ENCODE measurements at places on chromosomes 1 and 21.

DNA sequence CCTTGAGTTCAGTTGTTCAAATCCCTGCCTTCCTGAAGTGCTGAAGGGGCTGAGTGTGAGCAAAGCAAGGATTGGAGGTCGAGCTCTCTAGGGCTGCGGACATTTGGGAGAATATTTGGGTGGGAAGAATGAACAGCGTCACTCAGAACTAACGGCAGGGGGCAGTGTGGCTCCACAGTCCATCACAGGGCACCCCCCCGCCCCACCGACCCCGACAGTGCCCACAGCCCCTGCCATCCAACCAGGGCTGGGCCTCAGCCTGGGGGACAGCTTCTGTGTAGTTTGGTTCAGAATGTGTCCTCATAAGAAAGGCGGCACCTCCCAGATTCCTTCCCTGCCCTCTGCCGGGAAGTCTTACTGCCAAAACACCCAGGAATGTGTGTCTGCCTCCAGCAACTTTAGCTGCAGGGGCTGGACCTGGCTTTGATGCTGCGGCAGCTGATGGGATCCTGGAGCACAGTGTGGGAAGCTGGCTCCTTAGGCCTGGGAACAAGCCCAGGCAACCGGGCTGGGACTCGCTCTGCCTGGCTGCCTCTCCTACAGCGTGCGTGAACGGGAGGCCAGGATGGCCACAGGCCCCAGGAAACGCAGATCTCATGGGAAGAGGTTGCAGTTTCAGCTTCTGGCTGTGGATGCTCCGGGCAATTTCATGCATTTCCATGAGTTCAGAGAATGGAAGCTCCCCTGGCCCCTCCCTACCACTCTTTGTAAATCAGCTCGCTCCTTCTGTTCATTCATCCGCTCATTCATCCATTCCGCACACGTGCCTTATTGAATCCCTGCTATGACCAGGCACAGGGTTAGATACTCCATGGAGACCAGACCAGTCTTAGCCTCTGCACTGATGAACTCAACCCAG lies 104.9 kb upstream of the TMPRSS2 start:
- DNase-seq: peak; percentile 75

DNA sequence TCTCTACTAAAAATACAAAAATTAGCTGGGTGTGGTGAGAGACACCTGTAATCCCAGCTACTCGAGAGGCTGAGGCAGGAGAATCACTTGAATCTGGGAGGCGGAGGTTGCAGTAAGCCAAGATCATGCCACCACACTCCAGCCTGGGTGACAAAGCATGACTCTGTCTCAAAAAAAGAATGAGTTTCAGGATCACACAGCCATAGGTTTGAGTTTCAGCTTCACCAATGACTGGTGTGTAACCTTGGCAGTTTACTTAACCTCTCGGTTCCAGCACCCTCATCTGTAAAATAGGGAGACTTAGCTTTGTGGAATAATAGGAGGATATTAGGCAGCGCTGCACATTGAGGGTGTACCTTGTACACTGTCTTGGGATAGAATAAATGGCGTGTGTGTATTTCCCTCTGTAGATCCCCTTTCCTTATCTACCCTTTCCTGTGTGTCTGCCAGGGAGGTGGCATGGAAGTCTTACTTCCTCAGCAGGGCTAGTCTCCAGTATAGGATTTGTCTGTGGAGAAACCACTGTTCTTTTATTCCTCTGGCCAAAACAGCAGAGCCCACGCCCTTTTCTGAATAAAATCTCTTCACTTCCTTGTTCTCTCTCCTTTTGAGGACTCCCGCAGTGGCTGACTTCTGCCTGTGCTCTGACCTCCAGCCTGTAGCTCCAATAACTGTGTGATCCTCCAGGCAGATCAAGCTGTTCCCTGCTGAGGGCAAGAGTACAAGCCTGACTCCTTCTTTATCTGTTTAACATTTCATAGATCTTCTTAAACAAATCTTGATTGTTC lies 90.4 kb downstream of the HHAT start:
- DNase-seq: no peak

DNA sequence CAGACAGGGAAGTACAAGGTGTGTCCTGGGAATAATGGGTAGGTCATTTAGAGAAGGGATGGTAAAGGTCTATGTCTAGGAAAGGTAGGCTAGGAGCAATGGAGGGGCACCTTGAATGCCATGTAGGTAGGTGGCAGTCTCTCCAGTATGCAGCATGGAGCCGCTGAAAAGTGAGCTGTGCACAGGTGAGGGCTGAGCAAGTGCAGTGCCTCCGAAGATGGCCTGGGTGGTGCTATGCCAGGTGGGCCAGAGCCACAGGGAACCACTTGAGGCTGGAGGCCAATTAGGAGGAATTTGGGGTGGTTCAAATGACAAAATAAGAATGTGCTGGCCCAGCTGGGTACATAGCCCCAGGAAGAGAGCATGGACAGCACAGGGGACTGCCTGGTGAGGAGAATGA lies 25.0 kb downstream of the RNU5D-1 start:
- DNase-seq: no peak

GRCh38 chr1:25889470-25889869 lies 14.0 kb upstream of the PAQR7 start:
- DNase-seq: no peak

DNA sequence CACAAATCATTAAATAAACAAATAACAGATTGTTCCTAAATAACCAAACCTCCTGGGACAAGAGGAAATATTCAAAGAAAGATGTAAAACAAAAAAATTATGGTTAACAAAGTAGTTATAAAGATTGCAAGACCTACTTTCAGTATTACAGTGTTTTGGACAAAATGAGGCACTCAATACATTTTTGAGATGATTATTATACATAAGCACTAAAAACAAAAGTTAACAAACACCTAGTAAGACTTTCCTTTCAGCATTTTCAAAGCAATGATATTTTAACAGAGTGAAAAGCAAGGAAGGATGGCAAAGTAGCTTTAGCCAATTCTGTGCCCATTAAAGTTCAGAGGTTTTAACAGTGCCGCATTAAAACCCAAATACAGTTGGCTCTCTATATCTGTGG lies 17.2 kb downstream of the OMA1 start:
- DNase-seq: no peak

Measured in left ventricle myocardium inferior (tissue), 1 donor.